Keratinocyte (primary cell): ENCODE measurements at places on chromosomes 6 and 20.
A peak's percentile ranks its signal among the peaks of the same experiment; 100 is the strongest.

- DNase-seq = no peak
- H3K27ac ChIP-seq = peak overlapping the region; percentile 91
- no peak overlapping the region for H3K4me3 ChIP-seq
- peaks cover 64% of the 10 kb centered on the region for H3K4me1 ChIP-seq
- no peaks in the 10 kb centered on the region for H3K27me3 ChIP-seq
These were observed 35.6 kb upstream of the THBS2 start for GRCh38 chr6:169289257-169289618.

GRCh38 chr20:33908336-33908735 lies 85.4 kb upstream of the RALY start:
- H3K36me3 ChIP-seq = no peaks in the 10 kb centered on the region
- H3K4me1 ChIP-seq = no peaks in the 10 kb centered on the region
- H3K27ac ChIP-seq = no peak overlapping the region
- no peak overlapping the region for H3K4me3 ChIP-seq

- no peaks in the 10 kb centered on the region for H3K27me3 ChIP-seq
- H3K4me3 ChIP-seq = no peak overlapping the region
- peaks cover 13% of the 10 kb centered on the region for H3K36me3 ChIP-seq
- H3K27ac ChIP-seq = no peak overlapping the region
- no peak for DNase-seq
- H3K4me1 ChIP-seq = no peaks in the 10 kb centered on the region
These were observed 52.1 kb upstream of the VSTM2L start for GRCh38 chr20:37850724-37851355.

- no peak overlapping the region for H3K27ac ChIP-seq
- no peak overlapping the region for H3K4me3 ChIP-seq
- peaks cover 5% of the 10 kb centered on the region for H3K4me1 ChIP-seq
- H3K36me3 ChIP-seq = no peaks in the 10 kb centered on the region
- no peaks in the 10 kb centered on the region for H3K27me3 ChIP-seq
These were observed 266.4 kb downstream of the HAO1 start for GRCh38 chr20:7673841-7674240.

GRCh38 chr6:53639520-53639919 lies 26.0 kb downstream of the KLHL31 start:
- H3K4me1 ChIP-seq = peaks cover 12% of the 10 kb centered on the region
- no peak overlapping the region for H3K27ac ChIP-seq
- H3K4me3 ChIP-seq = no peak overlapping the region
- H3K27me3 ChIP-seq = no peaks in the 10 kb centered on the region
- DNase-seq = no peak

DNA sequence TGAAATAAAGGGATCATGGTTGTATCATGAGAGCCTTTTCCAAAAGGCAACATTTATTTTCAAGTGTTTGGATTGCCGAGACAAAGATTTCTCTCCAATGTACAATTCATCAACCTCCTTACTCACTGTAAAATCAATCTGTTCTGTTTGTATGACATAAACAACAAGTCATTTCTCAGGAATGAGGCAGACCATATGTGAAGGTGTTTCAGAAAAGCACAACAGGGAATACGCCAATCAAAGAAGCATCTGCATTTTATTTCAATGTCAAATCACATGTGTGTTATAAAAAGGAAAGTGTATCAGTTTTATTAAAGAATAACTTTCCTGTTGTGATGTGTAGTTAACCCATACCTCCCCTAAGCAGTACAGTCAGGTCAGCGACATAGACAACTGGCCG lies 653.7 kb downstream of the TFAP2A start:
- H3K4me1 ChIP-seq = no peaks in the 10 kb centered on the region
- H3K27ac ChIP-seq = no peak overlapping the region
- no peak for DNase-seq
- H3K36me3 ChIP-seq = no peaks in the 10 kb centered on the region
- no peaks in the 10 kb centered on the region for H3K27me3 ChIP-seq

DNA sequence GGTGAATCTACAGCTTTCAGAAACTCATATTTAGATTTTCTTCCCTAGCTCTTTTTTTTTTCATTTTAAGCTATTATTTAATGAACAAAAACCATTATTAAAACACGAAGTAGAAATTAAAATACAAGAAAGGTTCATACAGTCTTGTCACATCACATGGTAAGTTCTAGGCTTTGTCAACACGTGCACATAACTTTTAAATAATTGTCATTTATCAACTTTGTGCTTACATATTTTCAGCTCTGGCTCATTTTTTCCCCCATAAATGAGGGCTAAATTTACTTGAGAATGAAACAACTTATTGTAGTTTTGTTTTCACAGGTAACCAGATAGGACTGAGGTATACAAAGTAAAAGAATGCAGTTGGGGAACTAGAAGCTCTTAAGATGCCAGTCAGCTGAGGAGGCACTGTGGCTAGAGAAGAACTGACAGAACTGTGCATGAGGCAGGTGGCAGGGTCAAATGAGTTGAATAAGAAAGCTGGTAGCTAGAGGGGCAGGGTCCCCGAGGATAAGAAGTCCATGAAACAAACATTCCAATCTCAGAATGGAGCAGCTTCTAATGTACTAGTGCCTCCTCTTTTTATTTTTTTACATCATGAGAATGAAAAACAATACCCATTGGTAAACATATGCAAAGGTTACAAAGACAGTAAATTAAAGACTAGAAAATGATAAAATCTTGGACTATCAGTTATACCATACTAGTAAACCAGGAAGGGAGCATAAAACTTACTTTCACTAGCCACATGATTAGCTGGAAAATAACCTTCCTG lies 141.5 kb downstream of the MYB start:
- H3K4me3 ChIP-seq = no peak overlapping the region
- H3K36me3 ChIP-seq = no peaks in the 10 kb centered on the region
- no peaks in the 10 kb centered on the region for H3K4me1 ChIP-seq
- no peak overlapping the region for H3K27ac ChIP-seq

DNA sequence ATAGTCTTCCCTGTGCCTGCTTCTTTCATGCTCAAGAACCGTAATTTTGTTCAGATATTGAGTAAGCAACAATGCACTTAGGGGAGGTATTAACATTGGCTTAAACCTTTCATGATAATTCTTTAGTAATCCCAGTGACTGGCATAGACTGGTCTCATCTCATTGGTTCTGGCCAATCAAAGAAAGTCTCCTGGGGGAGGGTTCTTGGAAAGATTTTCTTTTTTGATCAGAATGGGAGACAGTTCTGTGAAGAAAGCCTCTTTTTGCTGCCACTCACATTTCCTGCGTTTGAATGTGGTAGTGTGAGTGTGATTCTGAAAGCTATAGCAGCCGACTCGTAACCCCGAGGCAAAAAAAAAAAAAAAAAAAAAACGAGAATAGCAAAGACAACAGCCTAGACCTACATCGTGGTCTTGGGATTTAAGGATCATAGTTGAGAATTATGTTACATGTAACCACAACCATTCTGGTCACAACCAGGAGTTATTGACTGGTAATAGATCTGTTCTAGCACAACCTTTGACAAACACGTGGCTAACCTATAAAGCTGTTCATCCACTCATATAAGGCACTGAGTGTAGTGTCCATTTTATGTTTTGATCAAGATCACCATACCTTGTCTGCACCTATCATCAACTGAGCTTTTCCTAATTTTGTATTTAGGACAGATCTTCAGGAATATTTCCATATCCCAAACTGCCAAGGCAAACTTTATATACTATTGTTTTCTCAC lies 15.1 kb upstream of the TMEM217 start:
- peaks cover 11% of the 10 kb centered on the region for H3K36me3 ChIP-seq
- H3K27me3 ChIP-seq = no peaks in the 10 kb centered on the region
- no peak for DNase-seq
- H3K27ac ChIP-seq = no peak overlapping the region

DNA sequence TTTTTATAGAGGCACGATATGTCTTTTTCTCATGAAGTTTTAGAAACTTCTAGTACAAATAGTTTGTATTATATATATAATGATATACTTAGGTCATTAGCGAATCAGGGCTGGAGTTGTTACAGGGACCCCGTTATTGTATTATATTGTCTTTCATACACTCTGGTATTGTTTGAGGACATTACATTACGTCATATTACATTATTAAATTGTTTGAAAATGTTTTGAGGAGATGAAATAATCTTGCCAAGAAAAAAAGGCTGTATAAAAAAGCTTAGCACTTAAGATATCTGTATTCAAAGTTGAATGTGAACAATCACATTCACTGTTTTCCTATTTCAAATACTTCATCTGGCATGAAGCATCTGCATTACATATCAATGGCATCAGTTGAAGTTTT lies 239.6 kb upstream of the ASCC3 start:
- no peaks in the 10 kb centered on the region for H3K4me1 ChIP-seq
- no peak overlapping the region for H3K27ac ChIP-seq
- no peaks in the 10 kb centered on the region for H3K36me3 ChIP-seq
- DNase-seq = no peak
- H3K27me3 ChIP-seq = no peaks in the 10 kb centered on the region
